ENCODE measurements at places on chromosomes 3 and 15.

DNA sequence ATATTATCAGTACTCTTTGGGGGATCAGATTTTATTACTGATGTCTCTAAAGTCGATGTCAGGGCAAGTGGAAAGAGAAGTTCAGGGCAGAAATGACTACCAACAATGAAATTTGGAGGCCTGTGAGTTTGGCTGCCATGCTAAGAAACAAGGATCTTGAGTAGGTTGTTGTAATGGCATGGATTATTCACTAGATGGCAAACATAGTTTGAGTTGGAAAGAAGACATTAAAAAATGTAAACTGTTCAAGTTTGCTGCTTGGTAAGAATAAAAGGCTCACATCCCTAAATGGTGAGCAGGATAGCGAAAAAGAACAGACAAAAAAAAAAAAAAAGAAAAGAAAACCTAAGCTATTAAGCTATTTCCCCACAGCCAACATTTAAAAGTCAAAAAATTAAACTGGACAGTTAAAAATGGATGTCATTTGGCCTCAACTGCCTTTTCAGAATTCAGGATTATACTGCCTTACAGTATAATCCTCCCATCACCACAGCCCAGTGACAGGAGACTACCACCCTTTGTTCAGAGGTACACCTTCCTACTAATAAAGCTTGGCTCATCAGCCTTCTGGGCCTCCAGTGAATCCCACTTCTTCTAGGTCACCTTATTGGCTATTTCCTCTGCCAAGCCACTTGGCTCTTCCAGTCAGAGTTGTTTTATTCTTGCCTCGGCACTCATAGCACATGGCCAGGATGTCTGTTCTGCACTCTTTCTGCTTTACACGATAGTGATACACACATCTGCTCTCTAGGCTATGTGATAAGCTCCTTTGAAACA is 163.7 kb downstream of the PLD1 start:
- peak; percentile 57 for DNase-seq

DNA sequence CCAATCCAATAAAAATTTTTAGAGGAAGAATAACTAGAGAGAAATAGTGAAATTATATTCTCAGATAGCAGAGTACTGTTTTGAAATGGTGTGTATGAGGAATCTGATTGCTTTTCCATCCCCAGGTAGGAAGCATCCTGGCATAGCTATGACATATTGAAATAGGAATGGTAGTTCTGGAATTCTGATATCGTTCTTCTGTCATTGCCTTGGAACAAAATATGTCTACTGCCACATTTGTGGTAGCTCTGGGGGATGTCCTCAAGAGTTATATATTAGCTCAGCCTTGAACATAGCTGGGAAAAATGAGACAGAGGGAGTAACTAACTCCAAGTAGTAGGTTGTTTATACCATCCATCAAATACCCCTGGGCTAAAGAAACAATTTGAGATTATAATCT is 950.7 kb downstream of the MCTP2 start:
- no peak for DNase-seq

DNA sequence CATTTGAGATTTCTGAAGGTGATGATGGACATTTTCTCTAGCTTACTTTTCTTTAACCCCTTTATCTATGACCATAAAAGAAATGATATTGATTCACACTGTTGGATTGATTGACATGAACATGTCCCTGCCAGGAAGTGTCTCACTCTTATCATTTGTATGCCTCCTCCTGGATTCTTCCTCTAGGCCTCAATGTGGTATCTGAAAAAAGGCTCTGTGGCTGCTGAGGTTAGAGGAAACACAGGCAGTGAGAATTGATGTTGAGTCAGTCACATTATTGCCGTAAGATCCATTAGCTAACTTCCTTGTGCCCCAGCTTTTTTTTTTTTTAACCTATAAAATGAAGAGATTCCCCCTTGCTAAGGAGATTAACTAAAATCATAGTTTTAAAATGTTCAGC is 8.0 kb upstream of the THRB start:
- no peak for DNase-seq

- DNase-seq: no peak
Measured at GRCh38 chr3:166836836-166837235, 543.3 kb downstream of the ZBBX start.

GRCh38 chr3:59563966-59564365 is 514.1 kb upstream of the CFAP20DC start:
- no peak for DNase-seq

GRCh38 chr15:74841891-74842373 is 1.0 kb downstream of the ULK3 start:
- DNase-seq: no peak

DNA sequence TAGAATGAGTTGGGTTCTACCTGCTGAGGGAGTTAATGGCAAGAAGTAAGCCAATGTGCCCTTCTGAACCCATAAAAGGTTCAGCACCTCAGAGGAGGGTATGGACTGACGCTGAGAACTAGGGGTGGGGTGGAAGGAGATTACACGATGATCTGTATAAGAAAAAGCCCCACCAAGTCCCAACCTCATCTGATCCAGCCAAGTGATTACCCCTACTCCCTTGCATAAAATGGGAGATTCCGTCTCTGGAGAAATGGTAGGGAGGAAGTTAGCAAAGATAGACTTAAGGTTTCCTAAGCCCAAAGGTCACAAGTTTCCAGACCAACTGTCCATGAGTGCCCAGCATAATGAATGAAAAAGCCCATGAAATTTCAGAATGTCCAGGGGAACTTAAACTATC is 7.1 kb upstream of the DVL3 start:
- DNase-seq: no peak

GRCh38 chr3:178359728-178360127 is 176.5 kb upstream of the KCNMB2 start:
- no peak for DNase-seq

- DNase-seq: peak; percentile 76
Measured at GRCh38 chr15:66030650-66031049, 161.4 kb downstream of the RAB11A start.

GRCh38 chr3:8658306-8659212 is 14.0 kb upstream of the SSUH2 start:
- DNase-seq: no peak

DNA sequence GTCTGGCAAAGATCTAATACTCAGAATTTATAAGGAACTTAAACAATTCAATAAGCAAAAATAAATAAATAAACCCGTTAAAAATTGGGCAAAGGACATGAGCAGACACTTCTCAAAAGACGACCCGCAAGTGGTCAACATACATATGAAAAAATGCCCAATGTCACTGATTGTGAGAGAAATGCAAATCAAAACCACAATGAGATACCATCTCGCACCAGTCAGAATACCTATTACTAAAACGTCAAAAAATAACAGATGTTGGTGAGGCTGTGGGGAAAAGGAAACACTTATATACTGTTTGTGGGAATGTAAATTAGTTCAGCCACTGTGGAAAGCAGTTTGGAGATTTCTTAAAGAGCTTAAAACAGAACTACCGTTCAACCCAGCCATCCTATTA is 188.0 kb upstream of the MRPL3 start:
- no peak for DNase-seq

DNA sequence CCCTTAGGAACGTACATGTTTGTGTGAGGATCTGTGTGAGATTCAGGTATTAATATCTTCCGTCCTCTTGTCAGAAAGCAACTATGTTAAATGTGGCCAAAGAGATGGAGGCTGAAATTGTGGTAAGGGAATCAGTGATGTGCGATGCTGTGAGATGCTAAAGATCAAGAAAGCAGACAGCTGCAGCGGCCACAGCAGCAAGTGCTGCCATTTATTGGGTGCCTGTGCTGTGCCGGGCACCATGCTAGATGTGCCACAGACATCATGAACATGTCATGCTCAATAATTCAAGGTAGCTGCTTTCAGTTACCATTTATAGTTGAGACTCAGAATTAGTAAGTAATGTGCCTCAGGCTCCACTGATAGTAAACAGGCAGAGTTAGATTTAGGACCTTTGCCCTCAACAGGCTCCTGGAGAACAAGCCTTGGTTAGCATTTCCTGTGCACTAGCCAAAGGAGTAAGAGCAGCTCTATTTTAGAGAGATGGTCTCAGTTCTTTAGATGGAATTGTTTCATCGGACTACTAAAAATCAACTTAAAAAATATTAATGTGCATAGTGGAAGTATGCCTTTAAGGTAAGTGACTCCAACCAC is 24.9 kb downstream of the LARS2 start:
- no peak for DNase-seq

- DNase-seq: no peak
Measured at GRCh38 chr15:24986653-24987052, 31.9 kb downstream of the SNRPN start.

DNA sequence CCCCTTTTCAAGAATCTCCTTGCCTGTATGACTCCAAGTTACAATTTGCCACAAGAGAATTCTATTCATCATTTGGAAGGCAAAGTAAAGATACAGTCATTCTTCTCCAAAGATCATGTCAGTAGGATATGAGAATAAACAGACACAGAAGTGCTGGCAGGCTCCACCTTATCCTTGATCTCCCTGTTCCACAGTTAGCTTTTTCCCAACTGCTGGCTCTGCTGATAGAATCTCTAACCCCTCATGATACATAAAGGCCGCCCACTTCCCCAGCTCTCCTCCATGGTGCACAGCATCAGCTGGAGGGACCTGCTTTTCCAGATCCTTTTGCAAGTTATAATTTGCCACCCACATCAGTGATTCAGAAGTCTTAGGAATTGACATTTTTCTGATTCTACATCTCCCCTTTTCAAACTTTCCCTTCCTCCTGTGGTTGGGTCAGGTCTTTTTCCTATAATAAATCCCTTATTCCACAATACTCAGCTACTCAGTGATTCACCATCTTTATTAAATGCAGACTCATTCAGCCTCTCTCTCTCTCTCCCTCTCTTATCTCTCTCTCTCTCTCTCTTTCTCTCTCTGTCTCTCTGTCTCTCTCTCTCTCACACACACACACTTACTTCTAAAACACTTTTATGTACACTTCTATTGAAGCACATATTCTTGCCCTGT is 465.4 kb downstream of the GBE1 start:
- DNase-seq: no peak

DNA sequence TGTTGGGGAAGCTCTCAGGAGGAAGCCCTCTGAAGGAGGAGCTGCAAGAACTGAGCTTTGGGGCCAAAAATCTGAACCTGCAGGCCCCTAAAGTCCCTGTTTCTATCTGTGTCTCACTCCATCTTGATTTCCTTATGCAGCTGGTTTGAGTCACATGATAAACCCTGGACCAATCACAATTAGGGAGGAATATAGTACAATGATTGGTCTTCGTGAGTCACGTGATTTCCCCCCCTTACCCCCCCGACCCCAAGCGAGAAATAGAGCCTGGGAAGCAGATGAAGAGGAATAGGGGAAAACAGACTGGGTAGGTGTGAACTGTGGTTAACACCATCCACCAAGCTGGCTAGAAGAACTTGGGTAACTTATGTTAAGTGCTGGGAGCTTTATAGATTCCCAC is 12.9 kb downstream of the CRABP1 start:
- peak; percentile 79 for DNase-seq

DNA sequence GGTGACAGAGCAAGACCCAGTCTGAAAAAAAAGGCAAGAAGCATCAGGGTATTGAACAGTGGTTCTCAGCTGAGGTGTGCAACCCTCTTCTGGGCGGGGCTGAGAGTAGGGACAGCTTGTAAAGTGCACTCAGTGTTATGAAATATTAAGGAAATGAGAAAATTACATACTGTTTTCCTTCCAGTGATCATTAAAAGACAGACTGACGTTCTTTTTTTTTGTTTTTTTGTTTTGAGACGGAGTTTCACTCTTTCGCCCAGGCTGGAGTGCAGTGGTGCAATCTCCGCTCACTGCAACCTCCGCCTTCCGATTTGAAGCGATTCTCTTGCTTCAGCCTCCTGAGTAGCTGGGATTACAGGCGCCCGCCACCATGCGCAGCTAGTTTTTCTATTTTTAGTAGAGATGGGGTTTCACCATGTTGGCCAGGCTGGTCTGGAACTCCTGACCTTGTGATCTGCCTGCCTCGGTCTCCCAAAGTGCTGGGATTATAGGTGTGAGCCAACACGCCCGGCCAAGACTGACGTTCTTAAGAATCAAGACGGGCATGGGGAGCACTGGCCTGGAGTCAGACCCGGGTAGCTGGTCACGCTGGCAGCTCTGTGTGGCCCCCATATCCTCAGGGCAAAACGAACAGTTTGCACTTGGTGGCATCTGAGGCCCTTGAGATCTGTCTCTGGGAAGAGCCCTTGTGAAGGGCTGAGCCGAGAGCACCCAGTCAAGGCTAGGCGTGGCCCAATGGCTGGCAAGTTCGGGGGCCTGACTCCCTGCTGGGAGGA is 11.4 kb downstream of the MAN2A2 start:
- no peak for DNase-seq
